Ovary (tissue), 10 donors: ENCODE measurements at places on chromosomes 12 and 14.

- no peak for DNase-seq
These were observed 306.7 kb downstream of the NUAK1 start for GRCh38 chr12:105832021-105832420.

GRCh38 chr12:29625359-29625953 is 128.0 kb upstream of the OVCH1 start:
- DNase-seq: no peak

DNA sequence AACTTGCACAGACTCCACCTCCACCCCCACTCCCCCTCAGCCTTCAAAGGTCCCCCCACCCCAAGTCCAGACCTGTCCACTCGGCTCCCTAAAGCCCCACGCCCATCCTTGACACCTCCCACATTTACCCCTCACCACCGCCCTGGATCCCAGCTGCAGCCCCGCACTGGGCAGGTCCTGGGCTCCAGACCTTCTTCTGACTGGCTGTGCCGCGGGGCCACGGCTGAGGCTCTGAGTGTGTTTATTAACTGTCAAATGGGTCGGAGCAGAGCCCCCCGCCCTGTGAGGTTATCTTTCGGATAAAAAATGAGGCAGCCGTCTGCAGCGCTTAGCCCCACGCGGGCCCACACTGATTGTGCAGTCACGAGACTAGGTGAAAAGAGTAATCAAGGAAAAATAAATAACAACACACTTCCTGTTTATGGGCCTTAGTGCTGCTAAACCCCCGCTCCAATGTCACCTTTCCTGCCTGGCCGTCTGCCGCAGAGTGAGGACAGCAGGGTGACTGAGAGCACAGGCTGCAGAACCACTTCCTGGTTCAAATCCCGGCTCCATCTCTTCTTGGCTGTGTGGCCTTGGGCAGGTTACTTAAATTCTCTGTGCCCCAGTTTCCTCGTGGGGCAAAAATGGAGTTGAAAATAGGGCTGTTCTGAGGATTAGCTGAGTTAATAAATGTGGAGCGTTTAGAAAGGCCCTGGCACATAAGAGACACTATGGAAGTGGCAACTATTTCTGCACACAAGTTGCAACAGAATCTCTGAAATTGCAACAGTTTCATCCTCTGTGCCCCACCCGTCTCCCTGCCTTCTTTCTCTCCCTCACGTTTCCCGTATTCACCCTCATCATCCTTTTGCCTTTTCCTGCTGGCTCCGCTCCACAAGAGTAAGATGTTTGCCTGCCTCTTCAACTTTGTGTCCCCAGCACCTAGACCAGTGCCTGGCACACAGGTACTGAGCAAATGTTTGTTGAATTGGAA is 9.4 kb downstream of the SETD1B start:
- no peak for DNase-seq

- no peak for DNase-seq
These were observed 176.7 kb downstream of the ADGRD1 start for GRCh38 chr12:131130311-131130911.

DNA sequence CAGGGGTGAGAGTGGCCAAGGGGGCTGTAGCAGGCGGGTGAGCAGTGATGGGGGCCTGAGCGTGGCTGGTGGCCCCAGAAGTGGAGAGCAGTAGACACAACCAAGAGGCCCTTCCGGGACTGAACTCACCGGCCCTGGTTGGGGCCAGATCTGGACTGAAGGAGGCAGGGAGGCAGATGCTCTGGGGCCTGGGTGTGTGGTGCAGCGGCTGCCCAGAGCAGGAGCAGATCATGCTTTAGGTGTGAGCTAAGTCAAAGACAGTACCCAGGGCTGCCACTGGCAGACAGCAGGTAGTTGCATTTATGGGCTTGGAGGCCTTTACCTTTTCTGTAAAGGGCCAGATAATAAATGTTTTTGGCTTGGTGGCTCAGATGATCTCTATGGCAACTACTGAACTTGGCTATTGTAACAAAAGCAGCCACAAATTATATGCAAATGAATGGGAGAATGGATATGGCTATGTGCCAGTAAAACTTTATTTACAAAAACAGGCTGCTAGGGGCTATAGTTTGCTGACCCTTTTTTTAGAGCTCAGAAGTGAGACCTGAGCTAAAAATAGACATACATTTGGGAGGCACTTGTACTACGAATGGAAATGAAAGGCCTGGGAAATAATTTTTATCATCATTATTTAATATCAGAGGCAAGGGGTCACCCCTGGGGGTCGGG is 25.6 kb downstream of the SETD1B start:
- no peak for DNase-seq

- no peak for DNase-seq
These were observed 168.1 kb downstream of the BCAT1 start for GRCh38 chr12:24780697-24781368.

DNA sequence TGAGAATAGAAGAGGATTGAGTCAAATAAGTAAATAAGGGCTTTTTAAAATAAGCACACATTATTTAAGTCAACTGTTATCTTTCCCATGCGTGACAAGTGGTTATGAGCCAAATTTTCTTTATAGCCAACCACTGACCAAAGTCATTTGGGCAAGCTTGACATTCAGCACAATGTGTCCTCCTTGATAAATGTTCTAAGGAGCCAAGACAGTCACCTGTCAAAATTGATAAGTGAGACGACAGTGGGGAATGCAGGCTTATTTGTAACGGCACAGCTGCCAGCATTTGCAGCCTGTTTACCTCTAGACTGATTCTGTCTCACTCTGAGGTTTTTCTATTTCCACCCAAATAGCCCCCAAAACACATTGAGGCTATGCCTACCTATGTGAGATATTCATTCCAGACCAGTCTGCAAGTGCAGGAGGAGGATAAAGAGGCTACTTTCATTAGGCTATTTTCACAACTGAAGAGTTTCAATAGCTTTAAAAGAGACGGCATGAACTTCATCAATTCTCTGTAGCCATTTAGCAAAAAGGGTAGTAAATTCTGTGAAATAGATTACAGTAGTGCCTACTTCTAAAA is 339.5 kb downstream of the PDZRN4 start:
- DNase-seq: no peak

GRCh38 chr12:2053691-2054090 is 904 bp downstream of the CACNA1C start:
- DNase-seq: peak; percentile 50

GRCh38 chr12:116295327-116296263 is 18.1 kb upstream of the MED13L start:
- DNase-seq: no peak

GRCh38 chr12:28409892-28410291 is 219.6 kb downstream of the CCDC91 start:
- no peak for DNase-seq

GRCh38 chr14:23181946-23182345 is 1.5 kb downstream of the SLC7A8 start:
- DNase-seq: no peak

DNA sequence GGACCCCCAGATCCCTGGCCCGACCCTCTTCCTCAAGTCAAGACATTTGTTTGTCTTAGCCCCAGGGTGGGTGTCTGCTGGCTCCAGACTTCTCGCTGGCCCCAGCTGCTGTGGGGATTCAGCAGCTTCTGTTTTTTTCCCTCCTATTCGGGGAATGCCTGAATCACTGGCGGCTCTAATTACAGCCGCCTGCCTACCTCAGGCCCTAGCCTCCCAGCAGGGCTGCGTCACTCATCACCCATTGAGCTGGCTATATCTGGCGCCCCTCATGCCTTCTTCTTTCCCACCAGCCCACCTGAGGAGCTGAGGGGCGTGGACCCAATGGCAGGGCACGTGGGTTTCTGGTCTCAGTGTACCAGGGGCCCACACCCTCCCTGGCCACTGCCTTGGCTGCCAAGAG is 10.1 kb downstream of the KRT80 start:
- DNase-seq: no peak

DNA sequence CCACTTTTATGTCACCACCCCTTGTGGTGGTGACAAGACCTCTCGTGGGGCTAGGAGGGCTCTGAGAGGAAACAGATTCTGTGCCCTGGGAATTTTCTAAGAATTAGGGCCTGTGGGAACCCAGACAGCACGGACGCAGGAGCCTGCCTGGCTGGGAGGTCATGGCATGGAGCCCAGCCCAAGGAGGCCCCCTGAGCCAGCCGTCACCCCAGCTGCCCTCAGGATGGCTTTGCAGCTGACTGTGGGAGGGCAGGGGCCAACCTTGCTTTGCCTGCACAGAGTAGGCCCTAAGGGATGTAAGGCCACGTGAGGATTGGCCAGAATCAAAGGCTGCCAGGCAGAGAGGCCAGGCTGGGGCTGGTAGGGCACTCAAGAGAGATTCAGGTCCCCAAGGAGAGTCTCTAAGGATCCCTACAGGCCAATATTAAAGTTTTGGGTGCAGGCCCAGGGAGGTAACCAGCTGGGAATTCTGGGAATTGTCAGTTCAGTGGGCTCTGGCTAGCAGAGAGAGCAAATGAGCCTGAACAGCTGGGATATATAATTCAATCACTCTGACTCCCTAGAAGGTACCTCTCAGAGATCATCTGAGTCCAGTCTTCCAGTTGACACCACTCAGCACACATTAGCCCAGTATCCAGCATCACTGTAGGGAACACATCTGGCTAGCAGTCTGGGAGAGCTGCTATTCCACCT is 6.4 kb downstream of the LTBP2 start:
- no peak for DNase-seq

- DNase-seq: no peak
These were observed 132.0 kb upstream of the ARHGAP5 start for GRCh38 chr14:31945074-31945613.

- DNase-seq: no peak
These were observed 69.5 kb upstream of the FERMT2 start for GRCh38 chr14:53020193-53020932.

DNA sequence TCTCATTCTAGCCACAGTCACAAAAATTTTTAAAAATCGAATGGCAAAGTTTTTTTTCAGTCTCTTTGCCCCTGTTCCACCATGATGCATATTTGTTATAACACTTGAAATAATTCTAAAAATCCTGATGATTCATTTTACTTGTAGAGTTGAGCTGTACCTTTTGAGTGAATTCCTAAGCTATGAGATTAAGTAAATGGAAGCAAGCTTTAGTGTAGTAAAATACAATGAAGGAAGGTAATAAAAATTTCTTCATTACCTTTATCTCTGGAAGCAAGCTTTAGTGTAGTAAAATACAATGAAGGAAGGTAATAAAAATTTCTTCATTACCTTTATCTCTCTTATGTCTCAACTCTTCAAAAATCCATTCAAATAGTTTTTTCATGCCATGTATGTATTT is 46.1 kb downstream of the TMTC3 start:
- DNase-seq: no peak

DNA sequence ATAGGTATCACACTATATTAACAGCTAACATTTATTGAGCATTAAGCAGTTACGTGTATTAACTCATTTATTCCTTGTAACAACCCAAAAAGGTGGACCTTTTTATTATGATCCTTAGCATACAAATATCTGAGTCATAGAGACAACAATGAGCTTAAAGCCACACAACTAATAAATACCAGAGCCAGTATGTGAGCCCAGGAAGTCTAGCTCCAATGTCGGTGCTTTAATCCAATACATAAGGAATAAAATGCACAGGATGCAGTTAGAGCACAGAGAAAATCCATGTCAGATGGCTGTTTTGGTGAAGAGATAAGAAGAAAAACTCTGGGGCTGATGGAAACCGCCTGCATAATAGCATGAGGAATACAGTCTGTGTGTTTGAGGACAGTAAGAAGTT is 888.6 kb downstream of the TMTC2 start:
- DNase-seq: no peak

DNA sequence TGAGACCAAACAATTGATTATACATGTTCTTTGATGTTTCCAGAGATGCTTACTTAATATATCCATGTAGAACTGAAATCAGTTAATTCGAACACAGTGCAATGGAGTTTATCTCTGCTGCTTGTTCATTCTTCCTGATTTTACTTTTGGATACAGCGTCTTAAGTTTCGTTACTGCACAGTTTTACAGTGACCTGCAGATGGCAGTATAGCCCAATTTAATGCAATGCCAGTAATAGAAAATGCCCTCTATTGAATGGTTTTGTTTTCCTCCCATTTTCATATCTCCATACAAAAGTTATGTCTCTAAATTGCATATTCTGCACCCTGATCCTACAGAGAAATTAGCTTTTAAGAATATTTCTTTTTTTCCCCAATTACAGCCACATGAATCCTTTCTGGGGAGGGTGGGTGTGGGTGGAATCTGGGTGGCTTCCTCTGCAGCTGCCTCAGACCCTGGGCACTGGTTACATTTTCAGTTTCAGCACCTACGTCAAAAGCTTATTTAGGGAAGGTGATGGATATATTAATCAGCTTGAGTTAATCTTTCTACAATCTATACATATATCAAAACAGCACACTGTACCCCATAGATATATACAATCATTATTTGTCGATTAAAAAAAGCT is 101.1 kb upstream of the DCD start:
- no peak for DNase-seq

DNA sequence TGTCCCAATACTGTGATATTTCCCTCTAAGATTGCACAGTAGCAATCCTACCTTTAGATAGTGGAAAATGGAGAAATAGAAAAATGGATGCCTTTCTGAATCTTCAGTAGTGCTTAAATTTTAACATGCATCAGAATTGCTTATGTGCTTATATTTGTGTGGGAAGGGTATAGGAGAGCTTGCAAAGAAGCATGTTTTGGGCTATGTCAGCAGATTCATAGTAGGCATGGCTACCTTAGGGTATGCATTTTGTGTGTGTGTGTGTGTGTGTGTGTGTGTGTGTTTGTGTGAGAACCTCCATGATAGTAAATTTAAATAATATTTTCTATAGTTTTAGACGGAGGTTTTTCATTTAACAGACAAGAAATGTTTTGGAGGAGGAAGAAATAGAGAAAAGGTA is 38.3 kb downstream of the NEUROD4 start:
- DNase-seq: no peak

- no peak for DNase-seq
These were observed 28.1 kb upstream of the CFL2 start for GRCh38 chr14:34742270-34743115.

DNA sequence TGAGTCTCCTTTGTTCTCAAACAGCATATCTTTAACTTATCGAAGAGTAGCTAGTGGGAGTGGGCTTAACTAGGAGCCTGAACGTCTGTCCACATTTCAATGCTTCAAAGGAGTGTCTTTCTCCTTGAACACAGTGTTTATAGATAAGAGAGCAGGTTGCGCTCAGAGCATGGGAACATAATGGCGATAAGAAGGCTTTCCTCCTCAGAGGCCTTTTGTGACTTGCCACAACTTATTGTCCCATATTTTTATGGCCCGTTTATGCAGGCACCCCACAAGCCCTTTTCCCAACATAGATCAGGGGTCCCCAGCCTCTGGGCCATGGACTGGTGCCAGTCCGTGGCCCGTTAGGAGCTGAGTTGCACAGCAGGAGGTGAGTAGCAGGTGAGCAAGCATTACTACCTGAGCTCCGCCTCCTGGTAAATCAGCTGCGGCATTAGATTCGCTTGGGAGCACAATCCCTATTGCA is 2.6 kb upstream of the DDX47 start:
- no peak for DNase-seq

GRCh38 chr12:3492793-3493042 is 1.7 kb downstream of the PRMT8 start:
- no peak for DNase-seq

DNA sequence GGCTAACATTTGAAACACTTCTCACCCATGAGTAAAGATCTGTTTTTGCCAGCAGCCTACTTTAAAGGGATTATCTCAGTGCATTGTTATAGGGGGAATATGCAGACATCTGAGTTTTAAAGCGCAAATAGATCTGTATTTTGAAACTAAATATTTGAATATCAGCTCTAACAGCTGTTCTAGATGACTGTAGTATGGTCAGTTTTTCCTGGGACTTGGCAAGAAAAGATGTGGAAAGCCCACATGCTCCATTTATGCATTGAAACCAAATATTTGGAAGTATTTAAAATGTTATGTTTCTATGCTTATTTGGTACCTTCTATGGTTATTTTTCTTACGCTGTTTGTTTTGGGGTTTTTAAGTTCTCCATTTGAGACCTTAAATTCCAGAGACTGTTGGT is 41.7 kb downstream of the RIC8B start:
- DNase-seq: no peak

GRCh38 chr12:21551841-21552465 is 25.9 kb downstream of the SPX start:
- DNase-seq: no peak
